CD8-positive, alpha-beta memory T cell (primary cell): ENCODE measurements at places on chromosomes 2 and 18.

GRCh38 chr18:27685807-27686412, 491.0 kb downstream of the CDH2 start:
- DNase-seq: no peak

GRCh38 chr2:177231270-177231669, 18.7 kb downstream of the HNRNPA3 start:
- DNase-seq: no peak

- no peak for DNase-seq
Measured at GRCh38 chr2:42256505-42256904, 87.4 kb downstream of the EML4 start.

DNA sequence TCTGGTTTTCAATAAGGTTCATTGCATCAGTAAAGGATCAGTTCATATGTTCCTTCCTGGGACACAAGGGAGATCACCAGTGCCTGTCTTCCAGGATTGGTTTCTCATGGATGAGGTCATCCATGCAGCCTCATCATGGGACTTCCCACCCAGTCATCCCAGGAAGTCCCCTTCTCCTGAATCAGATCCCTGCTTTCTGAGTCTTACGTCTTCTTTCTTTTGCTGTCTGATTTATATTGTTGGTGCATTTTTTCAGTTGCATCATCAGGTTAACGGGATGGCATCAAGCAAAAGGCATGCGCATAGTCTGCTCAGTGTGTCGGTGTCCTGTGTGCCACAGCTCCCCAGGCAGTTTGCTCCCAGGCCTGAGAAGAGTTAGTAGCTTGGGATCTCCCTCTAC, 105.9 kb downstream of the SOX11 start:
- no peak for DNase-seq

DNA sequence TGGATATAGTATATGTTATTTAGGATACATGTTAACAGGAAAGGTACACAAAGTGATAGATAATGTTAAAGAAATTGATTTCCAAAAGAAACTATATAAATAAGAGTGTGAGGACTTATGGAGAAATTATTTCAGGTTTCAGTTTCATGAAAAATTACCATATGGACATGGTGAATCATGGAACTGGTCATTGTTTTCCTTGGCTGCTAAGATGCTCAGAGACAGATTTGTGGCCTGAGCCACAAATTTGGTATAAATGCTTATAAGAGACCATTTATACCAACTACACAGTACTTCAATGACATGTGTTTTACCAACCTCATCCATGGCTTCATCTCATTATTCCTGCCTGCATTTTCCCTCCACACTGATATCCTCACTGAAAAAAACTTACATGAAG, 188.1 kb downstream of the FMNL2 start:
- no peak for DNase-seq

DNA sequence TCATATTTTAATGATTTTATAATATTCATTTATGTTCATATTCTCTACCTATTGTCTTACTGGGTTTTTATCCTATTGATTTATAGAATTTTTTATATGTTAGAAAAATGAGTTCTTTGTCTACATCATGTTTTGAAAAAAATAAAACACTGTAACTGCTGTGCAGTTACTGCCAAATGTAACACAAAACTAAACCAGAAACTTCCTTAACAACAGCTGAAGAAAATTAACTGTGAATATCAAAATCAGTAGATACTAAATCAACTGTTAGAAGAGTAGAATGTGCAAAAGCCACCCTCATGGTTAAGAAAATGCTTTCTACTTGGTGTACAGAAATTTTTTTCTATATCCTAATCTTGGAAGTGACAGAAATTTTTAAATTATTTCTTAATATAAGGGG, 69.5 kb downstream of the PTRHD1 start:
- no peak for DNase-seq

DNA sequence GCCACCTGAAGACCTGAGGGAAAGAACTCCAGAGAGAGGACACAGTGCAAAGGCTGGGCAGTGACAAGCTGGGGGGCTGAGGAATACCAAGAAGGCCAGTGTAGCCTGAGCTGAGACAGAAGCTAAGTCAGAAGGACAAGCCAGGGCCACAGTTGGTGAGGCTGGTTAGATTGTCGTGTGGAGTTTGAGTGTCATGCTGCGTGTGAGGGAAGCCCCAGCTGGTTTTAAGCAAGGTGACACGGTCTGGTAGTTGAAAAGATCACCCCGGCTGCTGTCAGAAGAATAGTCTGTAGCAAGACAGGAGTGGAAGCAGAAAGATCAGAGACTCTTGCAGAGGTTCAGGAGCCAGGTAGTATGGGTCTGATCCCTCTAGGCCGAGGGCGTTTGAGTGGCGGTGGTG, 50.6 kb upstream of the RMDN2 start:
- no peak for DNase-seq

GRCh38 chr2:173567493-173567892, 212.8 kb downstream of the CDCA7 start:
- DNase-seq: no peak

DNA sequence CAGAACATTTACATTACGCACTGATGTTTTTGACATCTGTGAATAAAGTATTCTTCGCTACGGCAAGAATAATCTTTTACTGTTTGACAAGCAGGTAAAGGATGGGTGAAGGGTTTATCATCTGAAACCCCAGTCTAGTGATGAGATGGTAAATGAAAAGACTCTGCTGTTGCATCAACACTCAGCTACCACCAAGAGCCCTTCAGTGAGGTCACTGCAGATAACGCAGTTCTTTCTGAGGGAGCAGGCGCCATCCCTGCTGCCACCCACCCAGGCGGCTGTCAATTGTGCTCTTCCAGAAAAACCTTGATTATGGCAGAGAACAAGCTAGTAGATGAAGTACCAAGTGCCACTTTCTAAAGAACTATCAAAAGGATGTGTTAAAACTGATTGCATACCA, 58.7 kb downstream of the ABCG8 start:
- no peak for DNase-seq
